ENCODE measurements at places on chromosomes 4 and X.

DNA sequence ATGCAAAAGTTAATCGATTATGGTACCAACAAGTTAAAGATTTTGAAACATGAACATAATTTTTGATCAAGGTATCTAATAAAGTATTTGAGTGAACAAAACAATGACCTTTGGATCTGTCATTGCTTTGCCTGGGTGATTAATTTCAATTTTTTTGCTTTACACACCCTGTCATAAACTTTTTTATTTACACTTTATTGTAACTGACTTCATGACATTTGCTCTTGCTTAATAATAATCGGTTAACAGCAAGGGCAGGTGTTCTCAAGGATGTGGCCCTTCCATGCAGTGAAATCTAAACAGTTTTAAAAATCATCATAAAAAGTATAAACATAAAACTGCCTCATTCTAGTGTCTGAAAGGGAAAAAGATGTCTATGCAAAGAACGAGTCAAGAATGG, 24.1 kb downstream of the ATOH1 start:
- no peak for DNase-seq

- no peak for DNase-seq
These were observed 13.8 kb downstream of the TLR10 start for GRCh38 chr4:38768968-38769394.

DNA sequence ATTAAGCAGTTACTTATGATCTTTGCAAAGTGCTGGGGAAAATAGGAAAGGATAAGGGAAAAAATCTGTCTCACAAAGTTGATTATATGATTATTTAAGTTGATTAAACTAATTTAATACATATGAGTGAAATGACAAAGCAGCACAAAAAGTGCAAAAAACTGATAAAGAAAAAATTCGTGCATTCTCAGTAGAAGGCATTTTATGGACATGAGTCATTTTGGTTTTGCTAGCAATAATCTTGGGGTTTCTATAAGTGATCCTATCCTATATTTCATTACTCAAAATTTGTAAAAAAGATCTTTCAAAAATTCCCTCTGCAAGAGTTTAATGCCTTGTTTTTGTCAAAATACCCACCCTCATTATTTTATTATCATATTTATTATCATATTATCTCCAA, 224.2 kb upstream of the ANXA10 start:
- DNase-seq, result no peak

GRCh38 chr4:125315576-125316400, 1.0 kb downstream of the FAT4 start:
- no peak for DNase-seq

Data from bone marrow (tissue), 2 donors.